Activated T-cell treated with anti-CD3 and anti-CD28 coated beads, Interleukin-2, amount 50 U/mL, for 72 hours (primary cell): ENCODE measurements at places on chromosomes 5 and 9. TPM values are rescaled to one million over a fixed set of nuclear protein-coding genes. Genes with fewer than 3 reads are reported as not detected.

- H3K27me3 ChIP-seq: peaks cover under 1% of the 10 kb centered on the region
- H3K27ac ChIP-seq: no peak overlapping the region
- no peak overlapping the region for H3K4me3 ChIP-seq
- H3K36me3 ChIP-seq: no peaks in the 10 kb centered on the region
Measured at GRCh38 chr9:137881591-137882505, 4.3 kb downstream of the CACNA1B start.

The MYMK gene
- not detected for total RNA-seq

GRCh38 chr9:133696071-133696472 is 42.1 kb downstream of the SARDH start:
- H3K4me3 ChIP-seq: no peak overlapping the region
- H3K27ac ChIP-seq: no peak overlapping the region
- no peak for DNase-seq
- peaks cover 44% of the 10 kb centered on the region for H3K4me1 ChIP-seq
- H3K36me3 ChIP-seq: peaks cover 2% of the 10 kb centered on the region

The ALDOB gene
- total RNA-seq: not detected

GRCh38 chr5:98651715-98652114 is 121.7 kb upstream of the RGMB start:
- no peaks in the 10 kb centered on the region for H3K36me3 ChIP-seq
- no peaks in the 10 kb centered on the region for H3K4me1 ChIP-seq
- H3K4me3 ChIP-seq: no peak overlapping the region
- H3K27ac ChIP-seq: no peak overlapping the region
- DNase-seq: no peak
- H3K27me3 ChIP-seq: no peaks in the 10 kb centered on the region

The EQTN gene
- not detected for total RNA-seq

The C9orf50 gene
- total RNA-seq: 0.31 TPM

- H3K27ac ChIP-seq: no peak overlapping the region
- no peaks in the 10 kb centered on the region for H3K36me3 ChIP-seq
- H3K4me1 ChIP-seq: peaks cover 34% of the 10 kb centered on the region
- peaks cover 67% of the 10 kb centered on the region for H3K27me3 ChIP-seq
- DNase-seq: no peak
- H3K4me3 ChIP-seq: no peak overlapping the region
Measured at GRCh38 chr9:88949425-88949824, 41.8 kb upstream of the S1PR3 start.

DNA sequence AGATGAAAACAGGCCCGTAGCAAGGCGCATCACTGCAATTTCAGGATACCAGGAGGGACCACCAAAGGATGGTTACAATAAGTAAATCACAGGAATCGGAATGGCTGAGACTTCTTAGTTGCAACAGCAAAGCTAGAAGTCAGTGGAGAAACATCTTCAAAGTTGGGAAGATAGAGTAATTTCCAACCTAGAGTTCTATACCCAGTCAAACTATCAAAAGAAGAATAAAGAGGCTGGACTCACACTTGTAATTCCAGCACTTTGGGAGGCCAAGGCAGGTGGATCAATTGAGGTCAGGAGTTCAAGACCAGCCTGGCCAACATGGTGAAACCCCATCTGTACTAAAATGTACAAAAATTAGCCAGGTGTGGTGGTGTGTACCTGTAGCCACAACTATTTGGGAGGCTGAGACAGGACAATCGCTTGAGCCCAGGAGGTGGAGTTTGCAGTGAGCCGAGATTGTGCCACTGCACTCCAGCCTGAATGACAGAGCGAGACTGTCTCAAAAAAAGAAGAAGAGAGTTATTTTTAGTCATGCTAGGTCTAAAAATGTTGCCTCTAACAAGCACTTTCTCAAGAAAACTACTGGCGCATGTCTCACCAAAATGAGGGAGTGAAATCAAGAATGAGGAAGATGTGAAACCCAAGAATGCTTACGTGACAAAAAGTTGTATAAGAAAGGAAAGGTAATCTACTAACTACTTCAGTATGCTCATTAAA is 267.7 kb downstream of the DENND1A start:
- no peak for DNase-seq
- H3K27me3 ChIP-seq: no peaks in the 10 kb centered on the region
- no peak overlapping the region for H3K4me3 ChIP-seq
- no peaks in the 10 kb centered on the region for H3K4me1 ChIP-seq
- peaks cover 19% of the 10 kb centered on the region for H3K36me3 ChIP-seq

DNA sequence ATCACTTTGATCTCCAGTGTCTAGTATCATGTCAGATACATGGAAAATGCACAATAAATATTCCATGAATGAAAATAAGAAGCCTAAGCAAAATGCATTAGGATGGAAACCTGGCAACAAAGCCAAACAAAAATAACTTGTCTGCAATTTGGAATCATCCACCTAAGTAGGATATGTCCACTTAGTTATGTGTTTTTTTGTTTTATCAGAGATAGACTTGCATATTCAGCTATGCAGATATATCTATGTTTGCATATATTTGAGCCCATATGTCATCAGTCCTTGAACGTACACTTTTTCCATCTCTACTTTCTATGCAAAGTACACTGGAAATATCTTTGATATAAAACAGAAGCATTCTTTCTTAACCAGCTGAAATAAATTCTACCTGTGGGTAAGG is 707.1 kb downstream of the EFNA5 start:
- no peak overlapping the region for H3K27ac ChIP-seq
- no peak for DNase-seq
- no peak overlapping the region for H3K4me3 ChIP-seq
- no peaks in the 10 kb centered on the region for H3K27me3 ChIP-seq
- no peaks in the 10 kb centered on the region for H3K36me3 ChIP-seq
- no peaks in the 10 kb centered on the region for H3K4me1 ChIP-seq

The PCDHGA9 gene
- 0.10 TPM for total RNA-seq
